ENCODE measurements at places on chromosomes 7 and 10. TPM values are rescaled to one million over a fixed set of nuclear protein-coding genes. Genes with fewer than 3 reads are reported as not detected.

Gene ZC3HAV1L
- 22.2 TPM for total RNA-seq

Gene GNG11
- total RNA-seq: not detected

Gene CRYGN
- total RNA-seq: not detected

Gene GNGT1
- total RNA-seq: not detected

Gene CPN1
- total RNA-seq: not detected

Gene ATP6V0E2
- 73.1 TPM for total RNA-seq

DNA sequence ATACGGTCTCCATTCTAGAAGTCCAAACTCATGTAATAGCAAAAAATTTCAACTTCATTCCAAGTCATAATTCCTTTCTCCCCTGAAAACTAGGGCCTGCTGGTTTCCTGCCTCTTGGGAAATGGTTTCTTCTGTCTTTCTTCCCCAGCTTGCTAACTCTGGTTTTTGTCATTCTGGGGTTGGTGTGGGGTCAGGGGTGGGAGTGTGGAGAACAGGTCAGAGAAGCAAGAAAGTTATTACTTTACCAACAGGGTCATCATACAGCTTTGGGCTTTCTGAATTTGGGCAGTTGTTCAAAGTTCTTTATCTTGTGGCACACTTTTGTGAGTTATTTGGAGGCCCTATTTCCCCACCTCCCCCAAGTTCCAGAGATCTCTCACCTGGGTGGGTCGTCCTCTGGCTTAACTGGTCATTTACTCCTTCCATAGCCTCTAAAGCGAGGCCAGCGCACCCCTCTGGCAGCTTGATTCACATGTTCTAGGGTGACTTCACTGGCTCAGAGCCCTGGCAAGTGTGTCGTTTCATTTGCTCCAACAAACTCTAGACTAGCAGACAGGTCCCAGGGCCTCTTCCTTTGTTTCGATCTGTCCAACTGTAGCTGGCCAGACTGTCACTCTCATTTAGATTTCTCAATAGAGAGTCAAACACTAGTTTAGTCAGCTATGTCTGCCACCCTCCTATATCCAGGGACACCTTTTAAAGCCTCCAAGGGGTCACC lies 161.2 kb downstream of the JCAD start:
- no peak for DNase-seq

- peak; percentile 38 for DNase-seq
Measured at GRCh38 chr10:50373821-50374501, 122.6 kb upstream of the ASAH2 start.

- no peak for DNase-seq
Measured at GRCh38 chr10:23146258-23146657, 45.9 kb upstream of the PTF1A start.

GRCh38 chr7:45007571-45008328 lies 7.7 kb downstream of the CCM2 start:
- no peak for DNase-seq

- DNase-seq: no peak
Measured at GRCh38 chr7:4460597-4460996, 221.5 kb upstream of the FOXK1 start.

DNA sequence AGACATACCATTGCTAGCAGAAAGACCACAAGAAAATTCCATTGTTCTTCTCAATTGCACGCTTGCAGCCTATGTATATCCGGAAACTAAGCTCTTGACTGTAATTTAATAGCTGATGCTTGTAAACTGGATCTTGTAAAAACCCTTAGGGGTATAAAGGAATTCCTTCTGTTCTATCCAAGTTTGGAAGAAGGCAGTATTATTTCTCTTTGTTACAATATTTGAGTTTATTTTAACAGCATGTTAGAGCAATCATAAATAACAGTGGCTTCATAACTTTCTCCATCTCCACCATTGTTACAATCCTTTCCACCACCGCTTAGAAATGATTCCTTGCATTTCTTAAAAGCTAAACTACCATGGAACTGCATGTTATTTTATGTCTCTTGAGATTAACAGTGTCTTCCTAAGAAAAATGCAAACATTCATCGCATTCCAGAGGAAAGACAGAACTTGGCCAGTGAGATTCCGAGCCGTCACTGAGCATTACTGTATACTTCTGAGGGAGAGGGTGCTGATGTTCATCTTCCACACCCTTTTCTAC lies 92.5 kb downstream of the TRIL start:
- DNase-seq: no peak

DNA sequence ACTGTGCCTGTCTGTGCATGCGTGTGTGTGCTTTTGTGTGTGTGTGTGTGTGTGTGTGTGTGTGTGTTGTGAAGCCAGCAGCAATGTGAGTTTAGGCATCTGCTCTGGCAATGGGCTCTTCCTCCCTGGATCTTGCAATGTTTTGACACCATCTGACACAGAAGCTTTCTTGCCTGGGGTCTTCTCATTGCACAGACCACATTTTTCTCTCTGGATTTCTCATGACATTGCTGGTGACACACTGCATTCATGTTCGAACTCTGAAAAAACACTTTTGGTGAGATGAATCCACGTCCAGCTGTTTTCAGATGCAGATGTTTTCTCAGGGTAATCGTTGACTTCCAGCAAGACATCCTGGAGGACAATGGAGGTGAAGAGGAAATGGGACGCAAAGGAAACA lies 63.0 kb upstream of the FZD8 start:
- no peak for DNase-seq
